ENCODE measurements at places on chromosomes 7 and 10.

- DNase-seq = no peak
Observed at GRCh38 chr7:2559283-2559950, 638 bp downstream of the IQCE start.

- DNase-seq = no peak
Observed at GRCh38 chr7:7918736-7919448, 49.7 kb upstream of the GLCCI1 start.

- DNase-seq = no peak
Observed at GRCh38 chr10:71973777-71974488, 9.7 kb downstream of the CHST3 start.

GRCh38 chr7:149822353-149822943 lies 15.7 kb upstream of the ZNF862 start:
- DNase-seq = no peak

DNA sequence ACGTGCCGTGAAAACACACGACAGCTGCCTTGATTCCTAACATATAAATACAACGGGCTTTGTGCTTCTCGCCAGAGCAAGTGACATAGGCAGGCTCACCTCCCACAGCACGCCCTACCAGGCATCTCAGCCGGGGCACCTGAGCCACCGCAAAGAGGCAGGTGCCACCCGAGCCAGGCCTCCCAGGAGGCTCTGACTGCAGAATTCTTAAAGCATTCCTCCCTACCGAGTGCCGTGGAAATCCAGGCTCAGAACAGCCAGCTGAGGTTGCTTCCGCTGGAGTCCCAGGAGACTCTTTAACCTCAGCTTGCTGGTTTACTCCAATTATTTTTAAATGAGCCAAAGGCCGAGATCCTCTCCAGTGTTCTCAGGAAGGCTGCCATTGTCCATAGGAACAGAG lies 206.5 kb downstream of the USP6NL start:
- DNase-seq = no peak

Measured in stimulated activated CD8-positive, alpha-beta memory T cell treated with anti-CD3 and anti-CD28 coated beads, Interleukin-4, amount 100 ng/mL, for 4 hours (primary cell).